ENCODE measurements at places on chromosomes 6 and 20.

DNA sequence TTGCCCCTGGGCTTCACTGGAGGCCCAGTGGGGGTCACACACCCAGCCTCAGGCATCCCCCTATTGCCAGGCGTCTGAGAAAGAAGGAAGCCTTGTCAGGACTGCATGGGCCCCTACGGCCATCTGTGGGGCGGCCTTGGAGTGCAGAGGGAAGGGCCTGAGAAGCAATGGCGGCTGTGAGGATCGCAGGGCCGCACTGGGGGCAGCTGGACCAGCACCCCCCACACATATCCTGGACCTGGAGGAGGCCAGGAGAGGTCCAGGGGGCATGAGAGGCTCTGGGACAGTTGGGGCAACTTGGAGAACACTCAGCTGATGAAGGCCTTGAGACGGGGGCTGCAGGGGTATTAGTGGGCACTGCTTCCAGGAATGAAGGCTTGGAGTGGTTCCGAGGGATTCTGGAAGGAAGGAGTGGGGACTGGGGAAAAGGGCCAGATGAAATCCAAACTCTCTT, 16.5 kb downstream of the MDFI start:
- no peak for DNase-seq

- DNase-seq: no peak
Measured at GRCh38 chr20:24915892-24916291, 33.2 kb upstream of the CST7 start.

DNA sequence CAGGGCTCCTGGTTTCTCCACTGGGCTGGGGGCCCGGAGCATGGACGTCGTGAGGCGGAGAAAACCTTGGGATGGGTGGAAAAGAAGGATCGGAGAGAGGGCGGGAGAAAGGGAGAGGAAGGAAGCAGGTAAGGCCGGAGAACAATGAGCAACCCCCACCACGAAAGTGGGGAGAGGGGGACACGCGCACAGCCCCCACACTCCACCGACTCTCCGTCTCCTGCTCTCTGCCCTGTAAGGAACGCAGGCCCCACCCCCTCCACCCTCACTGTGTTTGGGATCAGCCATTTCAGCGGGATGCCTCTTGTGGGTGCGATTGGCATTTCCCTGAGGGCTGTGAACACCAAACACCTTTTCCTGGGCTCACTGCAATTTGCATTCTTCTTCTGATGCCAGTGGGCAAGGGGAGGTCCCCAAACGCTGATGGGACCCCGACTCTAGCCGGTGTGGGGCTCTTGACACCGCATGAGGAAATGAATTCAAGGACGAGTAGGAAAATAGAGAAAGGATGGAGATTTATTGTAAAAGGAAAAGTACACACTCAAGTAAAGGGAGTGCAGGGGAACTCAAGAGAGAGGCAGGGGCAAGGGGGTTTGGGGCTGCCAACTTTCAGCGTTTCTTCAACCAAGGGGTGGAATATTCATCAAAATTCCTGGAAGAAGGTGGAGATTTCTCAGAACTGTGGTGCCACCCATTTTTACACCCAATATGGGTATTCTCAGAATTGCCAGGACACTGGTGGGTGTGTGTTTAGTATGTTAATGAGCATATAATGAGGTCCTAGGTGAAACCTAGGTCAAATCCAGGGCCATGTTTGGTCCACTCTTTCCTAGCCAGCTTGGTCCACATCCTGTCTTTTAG, 13.1 kb upstream of the RAET1L start:
- DNase-seq: no peak

GRCh38 chr6:165634101-165634880, 28.8 kb downstream of the PDE10A start:
- no peak for DNase-seq

DNA sequence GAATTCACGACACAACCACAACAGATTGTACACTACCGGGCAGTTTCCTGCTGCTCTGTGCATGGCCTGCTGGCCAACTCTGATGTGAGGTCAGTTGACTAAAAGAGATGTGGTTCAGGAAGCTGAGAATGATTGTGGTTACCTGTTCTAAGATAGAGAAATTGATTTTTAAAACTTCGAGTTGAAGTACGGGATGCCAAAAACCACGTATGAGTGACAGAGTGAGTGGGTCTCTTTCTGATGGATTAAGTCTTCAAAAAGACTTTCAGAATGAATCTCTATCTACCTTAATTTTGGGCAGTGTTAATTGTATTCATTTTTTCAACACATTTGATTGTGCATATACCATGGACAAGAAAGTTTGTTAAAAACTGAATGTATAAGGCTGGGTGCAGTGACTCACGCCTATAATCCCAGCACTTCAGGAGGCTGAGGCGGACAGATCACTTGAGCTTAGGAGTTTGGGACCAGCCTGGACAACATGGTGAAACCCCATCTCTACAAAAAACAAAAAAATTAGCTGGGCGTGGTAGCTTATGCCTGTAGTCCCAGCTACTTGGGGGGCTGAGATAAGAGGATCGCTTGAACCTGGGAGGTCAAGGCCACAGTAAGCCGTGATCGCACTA, 121.2 kb downstream of the SGK1 start:
- DNase-seq: no peak

DNA sequence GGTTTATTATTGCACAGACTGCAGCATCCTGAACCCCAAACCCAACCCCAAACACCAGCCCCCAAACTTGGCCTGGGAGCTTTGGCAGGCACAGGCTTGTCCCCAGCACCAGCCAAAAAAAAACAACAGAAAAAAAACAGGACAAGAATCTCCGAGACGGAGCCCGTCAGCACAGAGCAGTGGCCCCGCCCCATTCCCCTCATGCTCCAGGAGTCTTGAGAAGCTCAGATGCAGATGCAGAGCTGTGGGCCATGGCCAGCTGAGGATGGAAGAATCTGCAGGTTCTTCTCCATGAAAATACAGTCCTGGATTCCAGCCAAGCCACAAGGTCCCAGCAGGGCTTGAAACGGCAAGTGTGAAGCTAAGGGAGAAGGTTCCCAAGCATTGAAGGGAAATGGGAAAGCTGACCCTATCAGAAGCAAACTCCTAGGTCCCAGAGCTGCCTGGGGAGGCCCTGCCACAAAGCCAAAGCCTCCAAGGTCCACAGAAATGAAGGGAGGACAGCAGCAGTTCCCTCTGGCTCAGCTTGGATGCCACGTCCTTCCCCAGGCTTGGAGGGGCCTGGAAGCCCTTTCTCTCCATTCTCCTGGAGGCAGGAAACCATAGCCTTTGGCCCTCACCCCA, 75.2 kb downstream of the JPH2 start:
- no peak for DNase-seq
